ENCODE measurements at places on chromosomes 3 and 15. TPM values are rescaled to one million over a fixed set of nuclear protein-coding genes. Genes with fewer than 3 reads are reported as not detected.
A peak's percentile ranks its signal among the peaks of the same experiment; 100 is the strongest.

KCNMB3 gene
- total RNA-seq = 0.61 TPM

ZIC4 gene
- total RNA-seq = not detected

C3orf70 gene
- total RNA-seq = not detected

ADAMTS9 gene
- not detected for total RNA-seq

OCA2 gene
- total RNA-seq = not detected

PYGO1 gene
- not detected for total RNA-seq

TGM5 gene
- total RNA-seq = not detected

STAB1 gene
- 0.13 TPM for total RNA-seq

ZKSCAN7 gene
- 4.0 TPM for total RNA-seq

GRCh38 chr15:58423831-58424608 lies 7.8 kb upstream of the LIPC start:
- no peak for DNase-seq
- no peak overlapping the region for H3K4me3 ChIP-seq
- H3K27me3 ChIP-seq = no peaks in the 10 kb centered on the region

GRCh38 chr3:93923006-93923405 lies 50.7 kb downstream of the PROS1 start:
- H3K27ac ChIP-seq = no peak overlapping the region
- H3K27me3 ChIP-seq = no peaks in the 10 kb centered on the region
- H3K4me3 ChIP-seq = no peak overlapping the region
- no peaks in the 10 kb centered on the region for H3K4me1 ChIP-seq
- DNase-seq = no peak

- no peaks in the 10 kb centered on the region for H3K4me1 ChIP-seq
- H3K36me3 ChIP-seq = no peaks in the 10 kb centered on the region
- no peak overlapping the region for H3K27ac ChIP-seq
- no peaks in the 10 kb centered on the region for H3K27me3 ChIP-seq
- no peak for DNase-seq
- no peak overlapping the region for H3K4me3 ChIP-seq
These were observed 122.6 kb downstream of the ARNT2 start for GRCh38 chr15:80526556-80527340.

DNA sequence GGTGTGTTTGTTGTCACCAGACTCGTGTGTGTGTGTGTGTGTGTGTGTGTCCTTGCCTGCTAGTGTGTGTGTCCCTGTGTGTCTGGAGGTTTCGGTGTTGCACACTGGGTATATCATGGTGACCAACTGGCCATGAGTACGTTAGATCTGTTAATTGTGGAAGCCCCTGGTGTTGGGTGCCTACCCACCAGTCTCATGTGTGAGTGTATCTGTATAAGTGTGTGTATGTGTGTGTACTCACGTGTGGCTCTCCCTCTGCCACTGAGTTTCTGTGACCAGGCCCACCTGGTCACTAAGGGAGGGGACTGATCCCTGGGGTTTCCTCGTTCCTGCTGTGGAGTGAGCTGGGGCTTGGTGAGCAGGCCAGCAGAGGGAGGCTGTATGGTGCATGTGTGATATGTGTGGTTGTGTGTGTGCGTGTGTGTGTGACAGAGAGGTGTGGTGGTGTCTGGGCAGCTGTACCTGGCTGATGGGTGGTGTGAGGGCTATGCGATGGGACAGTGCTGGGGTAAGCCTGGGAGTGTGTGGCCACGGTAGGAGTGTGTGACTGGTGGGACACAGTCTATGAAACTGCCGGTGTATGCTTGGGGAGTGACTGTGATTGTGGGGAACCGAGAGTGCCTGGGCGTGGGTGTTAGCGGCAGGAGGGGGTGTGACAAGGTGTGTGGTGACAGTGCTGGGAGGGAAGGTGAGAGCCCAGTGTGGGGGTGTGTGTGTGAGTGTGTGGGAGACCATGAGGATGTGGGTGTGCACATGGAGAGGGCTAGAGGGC lies 1.8 kb downstream of the PRKCD start:
- peak overlapping the region; percentile 77 for H3K27ac ChIP-seq
- H3K4me3 ChIP-seq = peak overlapping the region; percentile 43
- H3K36me3 ChIP-seq = peaks cover 4% of the 10 kb centered on the region
- H3K4me1 ChIP-seq = peaks cover 9% of the 10 kb centered on the region
- DNase-seq = peak; percentile 38

- no peaks in the 10 kb centered on the region for H3K4me1 ChIP-seq
- H3K4me3 ChIP-seq = no peak overlapping the region
- no peaks in the 10 kb centered on the region for H3K36me3 ChIP-seq
- no peak for DNase-seq
These were observed 459.3 kb upstream of the AGTR1 start for GRCh38 chr3:148238421-148238821.

- H3K4me3 ChIP-seq = no peak overlapping the region
- DNase-seq = no peak
- no peaks in the 10 kb centered on the region for H3K36me3 ChIP-seq
- no peaks in the 10 kb centered on the region for H3K4me1 ChIP-seq
- no peaks in the 10 kb centered on the region for H3K27me3 ChIP-seq
- H3K27ac ChIP-seq = no peak overlapping the region
These were observed 487.2 kb downstream of the CNTN3 start for GRCh38 chr3:74127256-74127655.

- no peaks in the 10 kb centered on the region for H3K36me3 ChIP-seq
- no peak overlapping the region for H3K27ac ChIP-seq
- no peak overlapping the region for H3K4me3 ChIP-seq
- no peaks in the 10 kb centered on the region for H3K4me1 ChIP-seq
- no peaks in the 10 kb centered on the region for H3K27me3 ChIP-seq
- DNase-seq = no peak
These were observed 54.1 kb downstream of the EXOG start for GRCh38 chr3:38549957-38550840.

- no peaks in the 10 kb centered on the region for H3K4me1 ChIP-seq
- no peaks in the 10 kb centered on the region for H3K36me3 ChIP-seq
- no peak for DNase-seq
These were observed 72.9 kb downstream of the EPHA3 start for GRCh38 chr3:89180334-89180733.

- no peak overlapping the region for H3K4me3 ChIP-seq
- no peaks in the 10 kb centered on the region for H3K36me3 ChIP-seq
- no peaks in the 10 kb centered on the region for H3K27me3 ChIP-seq
- no peak overlapping the region for H3K27ac ChIP-seq
- no peak for DNase-seq
These were observed 319.8 kb downstream of the FHIT start for GRCh38 chr3:60931452-60931851.

GRCh38 chr15:75673426-75674235 lies 25.9 kb downstream of the SNX33 start:
- H3K4me3 ChIP-seq = no peak overlapping the region
- DNase-seq = no peak
- no peaks in the 10 kb centered on the region for H3K36me3 ChIP-seq
- H3K27me3 ChIP-seq = no peaks in the 10 kb centered on the region

- peaks cover 5% of the 10 kb centered on the region for H3K4me1 ChIP-seq
- no peak for DNase-seq
- no peak overlapping the region for H3K27ac ChIP-seq
- H3K36me3 ChIP-seq = peaks cover 98% of the 10 kb centered on the region
These were observed 70.4 kb downstream of the RGMA start for GRCh38 chr15:93018574-93018973.

GRCh38 chr15:50390554-50391264 lies 33.5 kb upstream of the USP8 start:
- H3K4me3 ChIP-seq = no peak overlapping the region
- no peaks in the 10 kb centered on the region for H3K4me1 ChIP-seq
- no peak overlapping the region for H3K27ac ChIP-seq
- DNase-seq = no peak

GRCh38 chr3:45988362-45988761 lies 7.3 kb downstream of the FYCO1 start:
- H3K27me3 ChIP-seq = no peaks in the 10 kb centered on the region
- DNase-seq = no peak
- no peaks in the 10 kb centered on the region for H3K36me3 ChIP-seq
- H3K27ac ChIP-seq = no peak overlapping the region
- H3K4me3 ChIP-seq = no peak overlapping the region

DNA sequence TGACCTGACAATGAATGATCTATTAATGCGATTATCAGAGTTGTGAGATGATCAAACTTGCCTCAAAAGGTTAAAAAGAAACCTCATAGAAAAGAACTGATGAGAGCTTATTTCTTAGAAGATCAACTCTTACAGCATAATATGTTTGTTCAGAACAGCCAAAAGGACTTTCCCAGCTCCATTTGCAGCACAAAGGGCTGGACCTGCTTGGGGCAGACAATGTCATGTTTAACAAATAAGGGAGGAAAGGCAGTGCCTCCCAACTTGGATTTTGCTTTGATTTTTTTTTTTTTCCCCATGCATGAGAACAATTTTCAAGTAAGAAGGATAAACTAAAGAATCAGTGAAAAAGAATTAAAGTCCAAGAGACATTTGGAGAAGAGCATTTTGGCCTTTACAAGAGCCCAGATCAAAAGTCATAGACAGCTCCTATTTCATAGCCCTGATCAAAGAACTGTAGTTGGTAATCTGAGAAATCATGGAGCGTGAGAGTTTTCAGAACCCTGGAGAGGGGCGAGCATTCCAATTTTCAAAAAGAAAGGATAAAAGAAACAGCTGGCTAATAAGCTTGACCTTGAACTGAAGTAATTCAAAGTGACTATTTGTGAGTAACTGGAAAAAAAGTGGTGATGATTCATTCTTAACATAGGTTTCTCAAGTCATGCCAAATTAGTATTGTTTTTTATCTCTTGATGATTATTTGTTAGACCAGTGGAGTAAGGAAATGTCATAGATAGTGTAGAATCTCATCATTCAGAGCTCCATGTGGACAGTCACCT lies 136.0 kb upstream of the CFAP20DC start:
- no peaks in the 10 kb centered on the region for H3K27me3 ChIP-seq
- H3K4me3 ChIP-seq = no peak overlapping the region
- H3K4me1 ChIP-seq = no peaks in the 10 kb centered on the region
- DNase-seq = no peak
- H3K36me3 ChIP-seq = no peaks in the 10 kb centered on the region

DNA sequence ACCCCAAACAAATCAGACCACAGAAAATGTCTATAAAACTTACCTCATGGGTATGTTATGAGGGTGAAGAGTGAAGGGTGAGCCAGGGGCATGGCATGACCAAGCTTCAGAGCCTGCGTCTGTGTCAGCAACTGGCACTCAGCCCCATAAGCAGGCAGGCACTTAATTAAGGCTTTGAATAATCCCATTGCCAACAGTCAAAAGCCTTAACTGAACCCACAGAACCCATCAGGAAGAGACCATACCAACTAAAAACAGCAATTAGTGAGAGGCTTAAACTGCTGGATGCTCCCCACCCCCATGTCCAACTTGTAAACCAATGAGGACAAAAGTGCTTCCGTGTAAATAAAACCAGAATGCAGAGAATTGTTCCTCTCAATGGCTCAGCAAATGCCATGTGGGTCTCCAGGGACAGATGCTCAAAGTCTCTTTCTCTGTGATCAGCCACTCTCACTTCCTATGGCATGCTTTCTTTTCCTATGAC lies 126.0 kb downstream of the MYLK start:
- H3K4me3 ChIP-seq = no peak overlapping the region
- no peaks in the 10 kb centered on the region for H3K36me3 ChIP-seq
- DNase-seq = no peak
- H3K27ac ChIP-seq = no peak overlapping the region
- H3K4me1 ChIP-seq = no peaks in the 10 kb centered on the region

DNA sequence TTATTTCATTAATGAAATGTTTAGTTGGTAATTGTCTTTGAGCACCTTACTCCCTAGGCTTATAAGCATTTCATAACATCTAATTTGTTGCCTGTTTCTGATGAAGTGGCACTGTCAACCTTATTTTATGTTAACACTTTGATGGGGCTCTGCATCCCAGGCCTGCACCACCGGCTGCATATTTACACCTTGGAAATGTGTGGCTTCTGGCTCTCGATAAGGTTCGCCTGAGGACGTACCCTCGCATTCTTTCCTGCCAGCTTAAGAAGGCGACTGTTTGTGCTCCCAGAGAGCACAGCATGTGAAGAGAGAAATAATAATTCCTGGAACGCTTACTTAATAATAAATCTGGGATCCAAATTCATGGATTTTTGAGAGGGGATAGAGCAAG lies 763.3 kb upstream of the CFAP20DC start:
- H3K4me3 ChIP-seq = no peak overlapping the region
- no peak overlapping the region for H3K27ac ChIP-seq
- H3K27me3 ChIP-seq = no peaks in the 10 kb centered on the region
- no peaks in the 10 kb centered on the region for H3K4me1 ChIP-seq
- no peak for DNase-seq

GRCh38 chr3:126433496-126434263 lies 39.0 kb downstream of the CFAP100 start:
- H3K4me3 ChIP-seq = no peak overlapping the region
- H3K36me3 ChIP-seq = no peaks in the 10 kb centered on the region
- H3K27me3 ChIP-seq = no peaks in the 10 kb centered on the region
- H3K4me1 ChIP-seq = no peaks in the 10 kb centered on the region
- no peak overlapping the region for H3K27ac ChIP-seq

GRCh38 chr3:65291448-65292125 lies 603.8 kb upstream of the ADAMTS9 start:
- no peak for DNase-seq
- H3K36me3 ChIP-seq = no peaks in the 10 kb centered on the region
- H3K27me3 ChIP-seq = no peaks in the 10 kb centered on the region

DNA sequence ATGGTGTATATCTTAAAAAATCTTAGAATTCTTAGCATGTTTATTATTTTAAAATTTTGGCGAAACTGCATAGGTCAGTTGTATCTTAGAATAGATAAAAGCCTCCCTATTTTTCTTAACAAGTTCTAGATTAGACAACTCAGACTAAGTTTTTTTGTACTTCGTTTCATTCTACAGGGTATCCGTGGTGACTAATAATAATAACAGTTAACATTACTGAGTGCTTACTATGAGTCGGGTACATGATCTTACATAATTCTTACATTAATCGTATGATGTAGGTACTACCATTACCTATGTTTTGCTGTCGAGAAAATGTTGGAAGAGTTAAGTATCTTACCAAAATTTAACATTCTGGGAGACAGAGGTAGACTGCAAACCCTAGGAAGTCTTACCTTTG lies 60.7 kb downstream of the UBE2E2 start:
- no peak overlapping the region for H3K27ac ChIP-seq
- no peaks in the 10 kb centered on the region for H3K36me3 ChIP-seq
- H3K4me3 ChIP-seq = no peak overlapping the region
- no peaks in the 10 kb centered on the region for H3K27me3 ChIP-seq
- H3K4me1 ChIP-seq = no peaks in the 10 kb centered on the region

GRCh38 chr3:162719684-162720341 lies 1223.2 kb downstream of the OTOL1 start:
- H3K27me3 ChIP-seq = no peaks in the 10 kb centered on the region
- no peaks in the 10 kb centered on the region for H3K36me3 ChIP-seq
- no peak overlapping the region for H3K4me3 ChIP-seq
- DNase-seq = no peak
- H3K4me1 ChIP-seq = no peaks in the 10 kb centered on the region
- H3K27ac ChIP-seq = no peak overlapping the region

DNA sequence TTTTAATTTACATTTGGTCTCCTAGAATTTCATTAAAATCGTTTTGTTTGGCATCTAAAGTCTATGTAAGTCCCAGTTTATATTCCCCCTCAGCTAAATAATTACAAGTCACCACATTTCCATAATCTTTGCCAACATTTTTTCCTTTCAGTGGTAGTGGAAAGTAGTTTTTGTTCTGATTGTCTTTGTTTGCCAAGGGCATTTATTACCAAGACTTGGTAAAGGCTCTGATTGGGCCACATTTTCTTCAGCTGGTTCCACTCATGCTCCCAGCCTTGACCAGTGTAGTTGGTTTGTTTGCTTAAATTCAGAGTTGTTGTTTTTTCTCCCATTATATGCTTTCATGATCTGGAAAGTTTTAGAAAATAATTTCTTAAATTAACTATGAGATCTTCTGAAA lies 153.4 kb upstream of the MME start:
- no peak overlapping the region for H3K27ac ChIP-seq
- no peaks in the 10 kb centered on the region for H3K4me1 ChIP-seq
- no peak overlapping the region for H3K4me3 ChIP-seq
- DNase-seq = no peak
- H3K36me3 ChIP-seq = no peaks in the 10 kb centered on the region
- no peaks in the 10 kb centered on the region for H3K27me3 ChIP-seq
